Fibroblast of skin of left biceps (primary cell): ENCODE measurements at places on chromosomes 12 and 14.

DNA sequence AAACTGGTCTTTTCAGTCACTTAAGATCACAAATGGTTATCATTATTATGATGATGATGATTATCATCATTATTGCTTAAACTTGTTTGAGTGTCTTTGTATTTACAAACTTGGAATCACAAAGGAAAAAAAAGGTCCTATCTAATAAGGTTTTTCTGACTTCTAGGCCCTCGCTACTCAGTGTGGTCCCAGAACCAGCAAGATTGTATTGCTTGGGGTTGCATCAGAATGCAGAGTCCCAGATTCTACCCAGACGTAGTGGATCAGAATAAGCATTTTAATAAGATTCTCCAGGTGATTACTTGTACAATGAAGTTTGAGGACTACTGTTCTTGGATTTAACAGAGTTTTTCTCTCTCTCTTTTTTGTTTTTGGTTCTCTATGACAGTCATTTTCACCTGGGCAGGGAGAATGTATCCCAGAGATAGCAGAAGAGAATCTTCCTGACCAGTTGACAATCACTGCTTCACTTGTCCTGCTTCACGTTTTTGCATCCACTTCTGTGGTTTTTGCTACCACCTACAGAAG is 29.3 kb upstream of the PPP1R12A start:
- DNase-seq: no peak

- DNase-seq: no peak
These were observed 114.5 kb downstream of the TRAFD1 start for GRCh38 chr12:112239881-112240280.

DNA sequence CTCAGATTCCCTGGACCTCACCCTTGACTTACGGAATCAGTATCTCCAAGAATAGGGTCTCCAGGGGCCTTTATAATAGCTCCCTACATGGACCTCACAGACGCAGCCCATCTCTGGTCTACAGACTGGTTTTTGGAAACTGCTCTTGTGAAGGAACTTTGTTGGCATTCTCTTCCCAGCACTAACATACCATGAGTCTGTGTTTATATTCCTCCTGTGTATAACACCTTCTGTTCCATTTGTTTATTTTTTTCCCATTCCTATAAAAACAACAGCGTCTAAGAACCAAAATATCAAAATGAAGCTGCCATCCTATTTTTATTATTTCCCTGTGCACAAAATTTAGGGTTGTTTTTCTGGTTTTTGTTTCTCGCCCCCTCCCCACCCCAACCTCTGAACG is 131.1 kb downstream of the NEDD1 start:
- DNase-seq: no peak

DNA sequence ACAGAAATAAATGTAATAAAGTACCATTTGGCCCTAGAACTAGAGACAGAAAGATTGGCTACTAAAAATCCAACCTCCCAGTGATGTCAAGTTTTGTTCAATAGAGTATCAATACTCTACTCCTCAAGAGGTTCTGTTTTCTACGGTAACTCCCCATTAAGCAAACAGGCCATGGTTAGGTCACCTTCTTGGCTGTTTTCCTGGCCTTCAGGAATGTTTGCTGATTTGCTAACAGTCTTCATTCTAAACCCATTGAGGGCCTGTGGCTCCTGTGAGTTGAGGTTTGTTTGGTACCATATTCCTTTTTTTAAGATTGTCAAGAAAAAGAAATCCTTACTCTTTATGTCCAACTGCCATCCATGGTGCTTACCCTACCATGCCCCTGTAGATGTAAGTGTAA is 1022.0 kb upstream of the TMEM132C start:
- DNase-seq: no peak

DNA sequence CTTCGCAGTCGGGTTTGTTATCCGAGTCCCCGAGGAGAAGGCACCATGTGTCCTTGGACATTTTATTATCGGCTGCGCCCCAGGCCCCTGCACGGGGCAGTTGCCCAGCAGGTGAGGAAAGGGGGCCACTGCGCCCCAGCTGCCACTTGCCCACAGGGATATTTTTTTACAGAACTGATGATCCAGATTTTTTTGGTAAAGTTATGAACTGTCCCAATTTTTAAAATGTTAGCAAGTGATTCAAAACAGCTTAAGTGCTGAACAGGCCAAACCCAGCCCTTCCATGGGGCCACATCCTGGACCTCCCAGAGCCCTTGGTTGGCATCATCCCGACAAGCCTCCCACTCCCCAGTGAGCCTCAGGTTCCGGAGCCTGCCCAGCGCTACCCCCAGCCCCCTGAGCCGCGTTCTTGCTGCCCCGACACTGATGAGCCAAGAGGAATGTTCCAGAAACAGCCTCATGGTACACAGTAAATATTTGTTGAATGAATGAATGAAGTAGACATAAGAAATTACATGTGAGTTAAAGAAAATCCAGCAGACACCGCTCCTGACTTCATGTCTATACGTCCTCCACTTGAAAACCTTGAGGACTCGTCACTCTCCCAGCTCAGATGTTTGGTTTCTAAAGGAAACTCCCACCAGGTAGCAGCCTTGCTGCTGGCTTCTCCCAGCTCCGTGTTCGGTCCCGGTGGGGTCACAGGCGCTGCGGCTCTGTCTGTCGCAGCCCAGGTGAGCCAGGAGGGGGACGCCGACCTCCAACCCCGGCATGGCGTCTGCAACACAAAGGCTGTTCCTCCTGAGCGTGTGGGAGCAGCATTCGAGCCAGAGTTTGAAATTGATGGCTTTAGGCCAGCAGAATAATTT is 88.5 kb downstream of the ADGRD1 start:
- DNase-seq: no peak

- DNase-seq: no peak
These were observed 237.3 kb downstream of the CACNA1C start for GRCh38 chr12:2290091-2290490.

GRCh38 chr14:101328412-101329028 is 232.8 kb upstream of the DIO3 start:
- DNase-seq: no peak

- DNase-seq: no peak
These were observed 824 bp downstream of the CCDC177 start for GRCh38 chr14:69573831-69574262.

GRCh38 chr12:132422040-132422380 is 67.9 kb upstream of the FBRSL1 start:
- no peak for DNase-seq

DNA sequence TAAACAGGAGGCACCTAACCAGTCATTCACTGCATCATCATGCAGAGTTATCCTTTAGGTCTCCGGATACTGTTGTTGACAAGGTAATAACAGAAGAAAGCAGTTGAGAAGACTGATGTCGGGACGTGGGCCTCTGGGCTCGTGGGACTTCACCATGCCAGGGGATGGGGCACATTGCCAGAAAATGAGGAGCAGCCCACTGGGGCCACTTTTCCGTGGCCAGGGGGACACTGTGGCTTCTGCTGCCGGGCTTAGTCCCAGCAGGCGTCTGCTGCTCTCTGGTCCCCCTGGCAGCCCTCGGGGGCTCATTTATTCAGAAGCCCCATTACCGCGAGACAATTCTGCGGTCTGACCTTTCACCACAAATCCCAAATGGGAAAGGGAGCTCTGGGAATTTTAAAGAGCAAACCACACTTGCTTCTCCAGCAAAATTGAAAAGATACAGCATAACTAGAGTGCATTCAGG is 201.2 kb downstream of the DAD1 start:
- DNase-seq: no peak

- no peak for DNase-seq
These were observed 107.3 kb downstream of the ZFP36L1 start for GRCh38 chr14:68685419-68686204.

- DNase-seq: no peak
These were observed 64.5 kb downstream of the MED13L start for GRCh38 chr12:116213014-116213413.

- peak; percentile 75 for DNase-seq
These were observed 54.3 kb upstream of the NPFF start for GRCh38 chr12:53561590-53561953.

DNA sequence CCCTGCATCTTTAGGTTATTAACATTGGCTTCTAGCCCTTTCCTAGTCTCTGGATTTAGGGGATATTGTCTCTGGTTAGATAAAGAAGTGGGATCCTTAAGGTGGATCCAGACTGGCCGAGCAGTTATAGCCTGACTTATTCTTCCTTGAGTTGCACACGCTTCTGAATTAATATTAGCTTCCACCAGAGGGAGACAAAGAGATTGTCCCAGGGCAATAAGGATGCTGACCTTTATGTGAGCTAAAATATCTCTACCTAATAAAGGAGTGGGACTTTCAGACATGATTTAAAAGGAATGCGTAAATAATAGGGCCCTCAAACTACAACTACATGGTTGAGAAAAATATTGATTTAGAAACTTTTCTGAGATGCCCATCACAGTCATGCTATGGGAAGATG is 139.7 kb downstream of the SLCO1B3 start:
- DNase-seq: no peak

DNA sequence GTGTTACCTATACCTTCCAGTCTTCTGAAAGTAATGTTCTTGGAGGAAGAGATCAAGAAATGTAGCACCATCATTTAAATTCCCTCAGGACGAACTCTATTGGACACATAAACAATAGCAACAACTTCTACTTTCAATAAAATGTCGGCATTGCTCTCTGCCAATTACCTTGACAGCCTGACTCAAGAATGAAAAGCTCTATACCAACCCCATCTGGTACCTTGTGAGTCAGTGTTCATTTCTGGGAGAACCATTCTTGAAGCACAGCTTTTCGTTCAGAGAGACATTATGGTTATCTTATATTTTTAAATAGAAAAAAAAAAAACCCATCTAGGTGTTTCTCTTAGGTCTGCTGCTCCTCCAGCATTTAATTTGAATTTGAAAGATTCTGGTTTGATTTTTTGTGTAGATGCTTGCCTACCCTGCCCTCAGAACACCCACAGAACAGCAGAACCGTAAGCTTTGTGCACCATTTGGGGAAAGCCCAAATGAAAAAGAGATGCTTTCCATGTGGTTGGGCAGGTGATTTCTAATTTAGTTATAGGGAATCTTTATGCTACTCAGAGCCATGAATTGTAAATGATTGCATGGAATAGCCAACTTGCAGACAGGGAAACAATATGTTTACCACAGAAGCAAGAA is 156.0 kb downstream of the SAMD4A start:
- no peak for DNase-seq

DNA sequence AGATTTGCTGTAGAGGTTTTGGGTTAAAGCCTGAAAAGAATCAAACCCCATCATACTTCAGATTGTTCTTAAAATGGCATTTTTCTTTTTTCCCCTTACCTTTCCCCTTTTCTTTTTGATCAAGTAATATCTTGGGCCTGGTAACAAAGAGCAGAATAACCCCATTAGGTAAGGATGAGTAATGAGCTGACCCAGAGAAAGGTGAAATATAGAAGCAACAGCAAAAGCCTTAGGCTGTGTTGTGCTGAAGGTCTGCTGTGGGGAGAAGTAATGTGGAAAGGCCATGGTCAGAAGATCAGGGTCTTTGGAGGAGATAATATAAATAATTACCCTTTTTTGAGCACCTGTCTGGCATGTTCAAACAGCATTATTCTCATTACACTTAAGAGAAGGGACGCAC is 42.3 kb downstream of the MIA2 start:
- no peak for DNase-seq

DNA sequence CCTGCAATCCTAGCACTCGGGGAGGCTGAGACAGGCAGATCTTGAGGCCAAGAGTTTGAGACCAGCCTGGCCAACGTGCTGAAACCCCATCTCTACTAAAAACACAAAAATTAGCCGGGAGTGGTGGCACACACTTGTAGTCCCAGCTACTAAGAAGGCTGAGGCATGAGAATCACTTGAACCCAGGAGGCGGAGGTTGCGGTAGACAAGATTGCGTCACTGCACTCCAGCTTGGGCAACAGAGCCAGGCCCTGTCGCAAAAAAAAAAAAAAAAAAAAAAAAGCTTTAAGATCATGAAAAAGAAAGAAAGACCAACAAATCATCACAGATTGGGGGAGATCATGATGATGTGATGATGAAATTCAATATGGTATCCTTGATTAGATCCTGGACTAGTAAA is 30.6 kb downstream of the WDR89 start:
- DNase-seq: no peak

DNA sequence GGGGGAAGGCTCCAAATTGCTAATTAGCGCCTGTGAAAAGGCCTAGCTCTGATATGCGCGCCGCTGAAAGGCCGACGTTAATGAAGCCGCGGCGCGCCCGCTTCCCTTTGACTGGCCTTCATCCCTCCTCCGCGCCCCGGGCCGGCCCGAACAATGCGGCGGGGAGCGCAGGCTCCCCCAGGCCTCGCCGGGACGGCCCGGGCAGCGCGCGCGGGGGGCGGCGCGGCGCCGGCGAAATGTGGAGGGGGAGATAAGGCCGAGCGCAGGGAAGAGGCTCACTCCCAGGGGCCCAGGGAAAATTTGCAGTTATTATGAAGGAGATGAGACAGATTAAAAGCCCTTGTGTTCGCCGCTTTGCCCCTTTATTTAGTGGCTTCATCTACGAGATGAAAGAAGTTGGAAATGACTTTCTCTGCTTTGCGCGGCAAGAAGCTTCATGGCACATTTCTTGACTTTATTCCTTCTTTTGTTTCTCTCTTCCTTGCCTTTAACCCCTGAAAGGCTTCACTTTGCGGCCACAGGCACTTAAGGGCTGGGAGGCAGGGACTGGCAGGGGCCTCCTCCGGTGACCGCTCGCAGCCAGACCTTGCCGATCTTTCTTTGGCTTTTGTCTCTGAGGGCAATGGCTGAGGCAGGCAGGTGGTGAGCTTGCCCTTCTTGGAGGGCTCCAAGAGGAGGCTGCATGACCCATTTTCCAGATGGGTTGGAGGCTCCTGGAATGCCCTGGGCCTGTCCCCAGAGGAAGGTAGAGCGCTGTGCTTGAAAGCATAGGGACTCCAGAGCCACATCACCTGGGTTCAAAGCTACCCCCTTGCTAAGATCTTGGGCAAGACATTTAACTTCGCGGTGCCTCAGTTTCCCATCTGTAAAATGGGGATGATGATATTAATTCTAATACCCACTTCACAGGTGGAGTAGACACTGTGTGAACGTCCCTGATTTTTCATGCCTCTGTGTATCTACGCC is 12.7 kb upstream of the GPATCH2L start:
- DNase-seq: no peak

- DNase-seq: no peak
These were observed 611.8 kb downstream of the ETNK1 start for GRCh38 chr12:23236811-23237210.

DNA sequence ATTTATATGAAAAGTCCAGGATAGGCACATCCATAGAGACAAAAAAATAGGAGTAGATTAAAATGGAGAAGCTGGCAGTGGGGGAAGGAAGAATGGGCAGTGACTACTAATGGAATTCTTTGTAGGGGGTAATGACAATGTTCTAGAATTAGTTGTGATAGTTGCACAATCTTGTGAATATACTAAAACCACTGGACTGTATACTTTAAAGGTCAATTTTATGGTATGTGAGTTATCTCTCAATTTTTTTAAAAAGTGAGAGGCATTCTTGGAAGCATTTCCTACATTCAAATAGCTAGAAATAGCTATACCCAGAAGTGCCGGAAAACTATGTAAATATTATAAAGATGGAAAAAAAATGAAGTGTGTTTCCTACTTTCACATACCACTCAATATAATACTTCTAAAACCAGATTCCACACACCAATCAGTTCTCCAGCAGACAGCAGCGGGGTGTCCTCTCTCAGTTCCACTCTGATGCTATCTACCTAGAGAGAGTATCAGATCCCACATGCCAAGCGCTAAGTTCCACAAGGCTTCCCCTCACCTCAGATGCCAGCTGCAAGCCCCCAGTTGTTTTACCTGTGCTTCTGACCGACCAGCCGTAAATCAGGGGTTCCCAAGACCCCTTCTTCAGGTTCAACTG is 41.7 kb upstream of the NID2 start:
- peak; percentile 51 for DNase-seq
